Activated CD8-positive, alpha-beta memory T cell treated with anti-CD3 and anti-CD28 coated beads for 1 hour (primary cell): ENCODE measurements at places on chromosomes 5 and 9.

DNA sequence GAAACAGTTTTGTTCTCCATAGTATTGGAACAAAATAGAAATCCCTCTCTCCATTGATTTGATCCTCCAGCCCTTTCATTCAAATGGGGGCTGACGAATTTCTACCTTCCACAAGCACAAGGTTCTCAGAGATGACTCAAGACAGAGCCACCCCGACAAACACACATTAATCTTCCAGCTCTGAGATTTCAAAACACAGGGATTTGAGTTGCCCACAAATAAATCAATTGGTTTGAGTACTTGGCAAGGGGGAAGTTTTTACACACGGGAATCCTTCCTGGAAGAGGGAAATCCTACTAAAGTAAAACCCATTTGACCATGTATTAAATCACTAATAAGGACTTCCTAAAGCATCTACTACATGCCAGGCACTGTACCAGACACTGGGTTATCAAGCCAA is 5.4 kb downstream of the ADRA1B start:
- DNase-seq, result no peak

- DNase-seq, result no peak
These were observed 672.8 kb downstream of the ACTL7B start for GRCh38 chr9:108182950-108183381.

- DNase-seq, result no peak
These were observed 48.6 kb downstream of the UGCG start for GRCh38 chr9:111945216-111945615.

- no peak for DNase-seq
These were observed 22.8 kb upstream of the TCF7 start for GRCh38 chr5:134091626-134092121.

- no peak for DNase-seq
These were observed 1200.6 kb downstream of the PTPRD start for GRCh38 chr9:9412241-9412640.

DNA sequence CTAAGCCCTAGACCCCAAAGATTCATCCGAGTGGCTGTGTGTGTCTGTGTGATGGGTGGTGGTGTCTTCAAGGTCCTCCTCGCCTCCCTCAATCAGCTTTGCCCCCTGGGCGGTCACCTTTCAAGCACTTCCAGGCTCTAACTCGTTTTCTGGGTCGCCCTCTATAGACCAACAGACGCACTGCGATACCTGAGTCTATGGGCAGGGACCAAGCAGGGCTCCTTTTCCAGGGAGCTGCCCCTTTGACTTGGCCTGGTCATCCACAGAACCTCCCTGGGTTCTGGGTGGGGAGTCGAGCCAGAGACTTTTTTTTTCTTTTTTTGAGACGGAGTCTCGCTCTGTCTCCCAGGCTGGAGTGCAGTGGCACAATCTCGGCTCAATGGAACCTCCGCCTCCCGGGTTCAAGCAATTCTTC is 1.1 kb downstream of the SLC27A4 start:
- DNase-seq, result peak; percentile 42

GRCh38 chr9:14309403-14309802 is 4.5 kb downstream of the NFIB start:
- DNase-seq, result no peak

DNA sequence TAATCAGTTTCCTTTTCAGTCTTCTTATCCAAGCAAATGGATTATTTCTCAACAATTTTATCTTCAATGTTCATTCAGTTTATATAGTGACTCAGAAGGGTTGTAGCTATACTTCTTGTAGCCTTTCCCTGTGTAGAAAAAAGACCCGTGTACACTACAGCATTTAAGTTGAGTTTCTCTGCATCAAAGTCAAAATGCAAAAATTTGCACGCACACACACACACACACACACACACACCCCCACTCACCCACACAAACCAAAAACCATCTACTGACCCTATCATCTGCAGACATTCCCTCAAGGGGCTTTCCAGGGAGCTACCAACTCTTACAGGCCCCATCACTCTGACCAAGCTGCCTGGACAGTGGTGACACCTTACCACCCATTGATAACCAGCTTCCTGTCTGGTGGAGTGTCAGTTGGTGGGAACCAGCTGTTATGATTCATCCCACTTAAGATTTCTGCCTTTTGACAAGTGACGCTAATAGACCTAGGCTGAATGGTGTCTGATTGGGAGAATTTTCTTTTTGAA is 12.2 kb upstream of the ELL2 start:
- no peak for DNase-seq

DNA sequence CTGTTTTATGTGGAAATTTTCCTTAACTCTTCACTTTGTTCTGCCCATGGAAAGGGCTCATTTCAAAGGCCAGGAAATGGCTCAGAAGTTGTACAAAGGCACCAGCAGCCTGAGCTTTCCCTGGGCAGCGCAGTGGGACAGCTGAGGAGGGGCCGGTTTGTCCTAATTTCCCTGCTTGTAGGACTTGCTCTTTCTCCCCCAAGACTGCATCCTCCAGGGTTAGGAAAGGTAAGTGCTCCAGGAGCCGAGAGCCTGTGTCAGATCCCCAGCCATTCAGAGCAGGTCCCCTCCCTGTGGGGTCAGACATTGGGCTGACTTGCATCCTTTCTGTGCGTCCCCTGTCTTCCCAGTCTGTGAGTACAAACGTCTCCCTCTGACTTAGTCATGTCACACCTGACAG is 43.5 kb downstream of the AGXT2 start:
- DNase-seq, result no peak

- DNase-seq, result no peak
These were observed 262.4 kb downstream of the GRIA1 start for GRCh38 chr5:153752890-153753289.

GRCh38 chr9:98607787-98608186 is 100.9 kb downstream of the GABBR2 start:
- no peak for DNase-seq

DNA sequence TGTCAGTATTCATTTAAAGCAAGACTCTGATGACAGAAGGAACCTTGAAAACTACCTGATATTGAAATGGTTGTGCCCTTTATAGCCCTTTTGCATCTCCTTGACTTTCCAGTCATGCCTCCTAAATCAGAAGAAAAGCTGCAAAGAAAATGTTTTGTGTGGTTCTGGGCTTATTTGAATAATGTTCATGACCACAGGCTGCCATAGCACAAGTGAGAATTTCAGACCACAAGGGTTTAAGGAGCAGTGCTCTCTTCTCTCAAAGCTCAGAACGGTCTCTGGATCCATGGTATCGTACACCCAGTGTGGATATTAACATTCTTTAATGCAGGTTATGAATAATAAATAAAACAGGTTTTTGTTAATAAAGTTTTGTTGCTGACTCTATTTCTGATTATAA is 54.2 kb downstream of the GPR107 start:
- no peak for DNase-seq

DNA sequence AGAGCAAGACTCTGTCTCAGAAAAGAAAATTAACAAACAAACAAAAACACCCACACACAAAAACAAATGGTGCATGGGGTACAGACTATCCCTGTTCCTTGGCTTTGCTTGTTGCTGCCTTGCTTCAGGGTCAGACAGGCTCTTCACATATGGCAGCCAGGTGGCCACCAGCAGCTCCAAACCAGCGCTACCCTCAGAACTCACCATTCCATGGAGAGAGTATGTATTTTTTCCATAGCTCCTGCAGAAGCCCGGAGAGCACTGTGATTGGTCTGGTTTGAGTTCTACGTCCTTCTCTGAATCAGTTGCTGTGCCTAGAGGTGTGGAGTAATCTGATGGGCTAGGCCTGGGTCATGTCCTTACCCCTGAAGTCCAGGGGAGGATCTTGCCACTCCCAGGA is 25.2 kb upstream of the HSPA9 start:
- DNase-seq, result no peak

DNA sequence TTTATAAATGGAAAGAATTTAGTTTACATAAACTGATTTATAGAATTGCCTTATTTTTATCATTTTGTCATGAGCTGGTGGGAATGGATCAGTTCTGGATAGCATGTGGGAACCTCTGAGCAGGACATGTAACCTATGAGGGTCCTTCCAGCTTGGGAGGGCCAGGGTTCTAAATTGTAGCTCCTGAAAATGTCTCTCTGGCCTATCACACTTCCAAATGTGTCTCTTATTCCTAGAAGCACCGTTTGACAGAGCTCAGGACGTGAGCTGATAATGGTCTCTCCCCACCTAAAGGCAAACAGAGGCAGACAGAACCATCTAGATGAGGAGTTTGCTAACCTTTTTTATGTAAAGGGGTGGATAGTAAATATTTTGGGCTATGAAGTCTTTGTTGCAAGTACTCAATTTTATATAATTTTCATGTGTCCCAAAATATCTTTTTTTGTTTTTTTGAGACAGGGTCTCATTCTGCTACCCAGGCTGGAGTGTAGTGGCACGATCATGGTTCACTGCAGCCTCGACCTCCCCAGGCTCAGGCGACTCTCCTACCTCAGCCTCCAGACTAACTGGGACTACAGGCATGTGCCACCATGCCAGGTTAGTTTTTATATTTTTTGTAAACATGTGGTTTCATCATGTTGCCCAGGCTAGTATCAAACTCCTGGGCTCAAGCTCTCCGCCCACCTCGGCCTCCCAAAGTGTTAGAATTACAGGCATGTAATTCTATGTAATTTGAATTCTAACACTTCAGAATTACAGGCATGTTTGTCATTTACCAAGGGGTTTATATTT is 4.0 kb downstream of the TRAF1 start:
- DNase-seq, result no peak

DNA sequence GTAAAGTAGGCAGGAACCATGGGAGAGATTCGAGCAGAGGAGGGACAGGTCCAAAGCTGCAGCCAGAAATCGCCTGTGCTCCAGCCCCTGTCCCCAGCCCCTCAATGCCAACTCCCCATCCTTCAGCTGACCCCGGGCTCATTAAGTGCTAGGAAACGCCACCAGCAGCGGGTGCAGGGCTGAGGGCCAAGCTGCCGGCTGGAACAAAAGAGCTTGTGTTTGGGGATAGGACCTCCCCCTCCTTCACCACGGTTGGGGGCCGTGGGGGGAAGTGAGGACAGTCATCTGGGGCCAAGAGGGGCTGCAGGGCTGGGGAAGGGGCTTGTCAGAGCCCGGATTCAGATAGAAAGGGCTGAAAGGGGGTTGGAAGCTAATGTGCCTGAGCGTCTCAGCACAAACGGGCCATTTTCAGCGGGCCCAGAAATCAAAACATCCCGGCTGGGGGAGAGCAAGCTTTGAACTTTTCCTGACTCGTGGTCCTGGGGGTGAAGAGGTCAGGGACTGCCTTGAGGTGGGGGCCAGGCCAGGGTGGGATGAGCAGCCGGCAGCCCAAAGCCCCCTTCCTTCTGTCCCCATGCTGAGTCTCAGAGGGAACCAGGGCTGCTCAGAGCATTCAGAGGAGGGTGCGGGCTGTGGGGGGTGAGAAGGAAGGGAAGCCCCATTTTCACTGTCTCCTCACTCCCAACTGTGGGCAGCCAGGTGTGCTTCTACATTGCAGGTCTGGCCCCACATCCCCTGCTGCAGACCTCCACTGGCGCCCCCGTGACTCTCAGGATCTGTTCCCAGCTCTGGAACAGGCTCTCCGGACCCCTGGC is 69.4 kb upstream of the DAB2IP start:
- DNase-seq, result no peak

- DNase-seq, result no peak
These were observed 63.4 kb upstream of the ADAMTS2 start for GRCh38 chr5:179408611-179409010.

DNA sequence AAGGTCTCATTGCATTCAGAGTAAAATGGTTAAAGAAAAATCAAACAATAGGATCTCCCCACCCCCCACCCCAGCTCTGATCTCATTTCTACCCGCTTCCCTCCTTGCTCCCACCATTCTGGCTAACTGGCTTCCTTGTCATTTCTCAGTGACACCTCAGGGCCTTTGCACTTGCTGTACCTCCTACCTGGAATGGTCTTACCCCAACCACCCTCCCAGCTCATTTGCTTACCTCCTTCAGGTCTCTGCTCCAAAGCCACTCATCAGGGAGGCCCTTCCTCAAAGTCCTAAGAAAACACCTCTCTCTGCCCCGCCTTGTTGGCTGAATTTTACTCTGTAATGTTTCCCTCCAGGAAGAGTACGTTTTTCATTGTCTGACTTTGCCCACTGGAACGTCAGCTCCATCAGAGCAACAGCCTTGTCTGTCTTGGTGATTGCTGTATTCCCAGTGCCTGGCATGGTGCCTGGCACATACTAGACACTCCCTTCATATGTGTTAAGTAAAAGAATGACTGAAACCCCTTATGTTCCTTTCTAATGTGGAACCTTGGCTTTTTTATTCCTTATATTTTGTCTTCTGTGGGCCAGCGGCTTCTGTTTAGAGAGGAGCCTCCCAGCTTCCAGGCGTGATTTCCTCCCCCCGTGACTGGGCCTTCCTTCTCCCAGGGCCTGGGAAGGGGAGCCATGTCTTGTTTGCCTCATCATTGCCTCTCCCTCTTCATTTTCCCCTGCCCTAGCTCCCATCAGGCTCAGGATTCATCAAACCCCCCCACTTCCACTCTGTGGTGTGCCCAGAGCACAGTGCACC is 26.9 kb downstream of the NEURL1B start:
- DNase-seq, result no peak

- no peak for DNase-seq
These were observed 22.6 kb upstream of the MAMDC2 start for GRCh38 chr9:70020991-70021571.

GRCh38 chr9:20507431-20507830 is 114.9 kb downstream of the MLLT3 start:
- no peak for DNase-seq

GRCh38 chr9:101586651-101587050 is 8.1 kb downstream of the PPP3R2 start:
- DNase-seq, result no peak

DNA sequence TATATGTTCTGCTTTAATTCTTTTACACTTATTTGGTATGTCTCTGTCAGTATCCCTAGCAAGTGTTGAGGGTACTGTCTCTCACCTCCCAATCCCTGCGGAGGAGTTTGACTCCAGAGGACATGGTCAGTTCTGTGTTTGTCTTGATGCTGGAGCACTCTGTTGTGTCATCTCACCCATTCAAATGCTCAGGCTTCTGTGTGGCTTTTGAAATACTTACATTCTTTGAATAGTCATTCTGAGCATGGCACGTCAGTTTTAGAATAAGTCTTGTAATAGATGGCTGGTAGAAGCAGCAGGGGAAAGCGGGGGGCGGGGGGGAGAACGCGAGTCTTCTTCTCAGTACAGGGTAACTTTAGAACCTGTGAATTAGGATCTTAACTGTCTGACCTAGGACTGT is 12.3 kb downstream of the MAST4 start:
- no peak for DNase-seq
